ENCODE measurements at places on chromosomes 1 and 21.

DNA sequence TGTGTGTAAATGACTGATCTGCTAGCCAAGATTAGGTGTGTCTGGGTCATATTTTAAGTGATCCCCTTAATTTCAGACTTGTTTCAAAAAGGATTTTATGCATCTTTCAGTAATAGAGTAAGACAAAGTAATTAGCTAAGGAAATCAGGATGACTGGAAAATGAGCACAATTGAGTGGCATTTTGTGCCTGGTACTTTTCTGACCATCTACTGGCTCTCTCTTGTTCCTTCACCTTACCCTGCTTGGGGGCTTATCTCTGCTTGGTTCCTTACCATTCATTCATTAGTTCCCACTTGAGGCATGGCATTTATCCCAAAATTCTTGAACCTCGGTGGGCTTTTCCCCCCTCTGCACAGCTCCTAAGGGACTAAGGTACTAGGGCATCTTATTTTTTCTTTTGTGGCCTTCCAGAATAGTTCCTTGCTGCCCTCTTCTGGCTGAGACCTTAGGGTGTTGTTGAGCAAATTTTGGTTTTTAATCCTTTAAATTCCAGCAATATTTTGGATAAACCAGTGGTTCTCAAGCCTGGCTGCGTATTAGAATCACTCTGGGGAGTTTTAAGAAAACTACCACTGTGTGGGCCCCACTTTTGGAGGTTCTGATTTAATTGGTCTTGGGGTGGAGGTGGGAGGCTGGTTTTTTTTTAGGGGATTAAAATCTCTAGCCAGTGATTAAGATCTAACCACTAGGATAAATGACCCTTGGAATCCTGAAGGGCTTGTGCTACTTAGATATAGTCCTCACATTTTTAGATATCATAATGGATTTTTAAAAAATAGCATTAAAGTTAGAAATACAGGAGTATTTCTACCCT is 50.8 kb downstream of the HS2ST1 start:
- H3K4me3 ChIP-seq: no peak overlapping the region
- no peaks in the 10 kb centered on the region for H3K27me3 ChIP-seq
- H3K27ac ChIP-seq: no peak overlapping the region
- no peaks in the 10 kb centered on the region for H3K4me1 ChIP-seq

GRCh38 chr1:17920881-17921640 is 165.9 kb downstream of the ACTL8 start:
- H3K27me3 ChIP-seq: peaks cover 25% of the 10 kb centered on the region
- DNase-seq: no peak
- H3K36me3 ChIP-seq: no peaks in the 10 kb centered on the region

- no peak overlapping the region for H3K4me3 ChIP-seq
- H3K4me1 ChIP-seq: peaks cover 3% of the 10 kb centered on the region
- no peak for DNase-seq
- H3K27me3 ChIP-seq: no peaks in the 10 kb centered on the region
- peaks cover 5% of the 10 kb centered on the region for H3K36me3 ChIP-seq
- H3K27ac ChIP-seq: no peak overlapping the region
These were observed 18.5 kb downstream of the SLC66A1 start for GRCh38 chr1:19330449-19331135.

GRCh38 chr21:32708069-32708468 is 19.7 kb downstream of the SYNJ1 start:
- H3K27me3 ChIP-seq: peaks cover 21% of the 10 kb centered on the region
- peaks cover 12% of the 10 kb centered on the region for H3K4me1 ChIP-seq
- H3K4me3 ChIP-seq: no peak overlapping the region

DNA sequence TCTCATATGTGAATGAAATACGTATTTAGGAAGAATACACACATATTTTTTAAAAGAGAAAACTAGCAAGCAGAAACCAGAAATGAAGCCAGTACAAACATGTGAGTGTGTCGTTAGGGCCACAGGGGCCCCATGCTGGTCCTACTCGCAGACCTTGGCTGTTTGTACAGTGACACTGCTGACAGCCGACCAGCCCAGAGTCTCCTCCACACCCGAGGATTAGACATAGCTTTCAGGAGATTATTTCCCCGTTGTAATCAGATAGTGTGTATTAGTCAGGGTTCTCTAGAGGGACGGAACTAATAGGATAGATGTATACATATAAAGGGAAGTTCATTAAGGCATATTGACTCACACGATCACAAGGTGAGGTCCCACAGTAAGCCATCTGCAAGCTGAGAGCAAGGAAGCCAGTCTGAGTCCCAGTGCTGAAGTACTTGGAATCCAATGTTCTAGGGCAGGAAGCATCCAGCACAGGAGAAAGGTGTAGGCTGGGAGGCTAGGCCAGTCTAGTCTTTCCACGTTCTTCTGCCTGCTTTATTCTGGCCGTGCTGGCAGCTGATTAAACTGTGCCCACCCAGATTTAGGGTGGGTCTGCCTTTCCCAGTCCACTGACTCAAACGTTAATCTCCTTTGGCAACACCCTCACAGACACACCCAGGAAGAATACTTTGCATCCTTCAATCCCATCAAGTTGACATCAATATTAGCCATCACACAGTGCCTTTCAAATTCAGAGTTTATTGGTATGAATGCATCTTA is 51.2 kb downstream of the DIP2A start:
- no peaks in the 10 kb centered on the region for H3K4me1 ChIP-seq
- H3K27ac ChIP-seq: no peak overlapping the region
- H3K4me3 ChIP-seq: no peak overlapping the region
- no peak for DNase-seq

DNA sequence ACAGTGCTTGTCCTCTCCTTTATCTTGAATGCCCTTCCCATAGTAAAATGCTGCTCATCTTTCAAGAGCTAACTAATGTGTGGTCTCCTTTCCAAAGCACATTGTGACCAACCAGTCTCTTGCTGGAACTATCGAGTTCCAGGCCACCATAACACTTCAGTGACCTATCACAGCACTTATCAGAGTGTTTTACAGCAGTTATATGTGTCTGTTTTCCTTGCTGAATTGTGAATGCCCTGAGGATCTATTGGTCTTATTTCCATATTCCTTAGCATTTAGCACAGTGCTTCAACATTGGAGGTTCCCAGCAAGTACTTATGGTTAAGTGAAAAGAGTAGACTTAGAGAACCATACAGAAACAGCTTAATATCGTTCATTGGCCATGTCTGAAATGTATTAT is 264.3 kb downstream of the DYRK1A start:
- no peak overlapping the region for H3K27ac ChIP-seq
- peaks cover 24% of the 10 kb centered on the region for H3K27me3 ChIP-seq
- no peak for DNase-seq
- no peaks in the 10 kb centered on the region for H3K36me3 ChIP-seq

Data from memory B cell (primary cell).